ENCODE measurements at places on chromosomes 5 and 9. TPM values are rescaled to one million over a fixed set of nuclear protein-coding genes. Genes with fewer than 3 reads are reported as not detected.

The HAVCR2 gene
- 33.1 TPM for polyA plus RNA-seq

The SPINK7 gene
- not detected for polyA plus RNA-seq

The SLC6A7 gene
- 0.07 TPM for polyA plus RNA-seq

The PPP1R26 gene
- 0.56 TPM for polyA plus RNA-seq

The UNC13B gene
- 0.66 TPM for polyA plus RNA-seq

The ELAVL2 gene
- polyA plus RNA-seq, result not detected

The RFESD gene
- polyA plus RNA-seq, result not detected

The CTNNAL1 gene
- 0.39 TPM for polyA plus RNA-seq

The FOXI1 gene
- not detected for polyA plus RNA-seq

The PRPF4 gene
- polyA plus RNA-seq, result 23.8 TPM

The NEUROG1 gene
- polyA plus RNA-seq, result not detected

The STING1 gene
- 83.7 TPM for polyA plus RNA-seq

The ENC1 gene
- polyA plus RNA-seq, result 9.9 TPM

The SARDH gene
- polyA plus RNA-seq, result not detected

The ZDHHC11B gene
- not detected for polyA plus RNA-seq

The LOX gene
- not detected for polyA plus RNA-seq

The CCL27 gene
- polyA plus RNA-seq, result not detected

The UBE2R2 gene
- 50.1 TPM for polyA plus RNA-seq

The ZNF454 gene
- polyA plus RNA-seq, result not detected
